T-helper 9 cell (primary cell): ENCODE measurements at places on chromosomes 2 and 18.

- DNase-seq, result no peak
Observed at GRCh38 chr2:160241251-160242137, 41.4 kb upstream of the ITGB6 start.

- DNase-seq, result no peak
Observed at GRCh38 chr2:110655701-110656100, 22.2 kb downstream of the BUB1 start.

- DNase-seq, result no peak
Observed at GRCh38 chr2:23859983-23860382, 66.9 kb downstream of the ATAD2B start.

DNA sequence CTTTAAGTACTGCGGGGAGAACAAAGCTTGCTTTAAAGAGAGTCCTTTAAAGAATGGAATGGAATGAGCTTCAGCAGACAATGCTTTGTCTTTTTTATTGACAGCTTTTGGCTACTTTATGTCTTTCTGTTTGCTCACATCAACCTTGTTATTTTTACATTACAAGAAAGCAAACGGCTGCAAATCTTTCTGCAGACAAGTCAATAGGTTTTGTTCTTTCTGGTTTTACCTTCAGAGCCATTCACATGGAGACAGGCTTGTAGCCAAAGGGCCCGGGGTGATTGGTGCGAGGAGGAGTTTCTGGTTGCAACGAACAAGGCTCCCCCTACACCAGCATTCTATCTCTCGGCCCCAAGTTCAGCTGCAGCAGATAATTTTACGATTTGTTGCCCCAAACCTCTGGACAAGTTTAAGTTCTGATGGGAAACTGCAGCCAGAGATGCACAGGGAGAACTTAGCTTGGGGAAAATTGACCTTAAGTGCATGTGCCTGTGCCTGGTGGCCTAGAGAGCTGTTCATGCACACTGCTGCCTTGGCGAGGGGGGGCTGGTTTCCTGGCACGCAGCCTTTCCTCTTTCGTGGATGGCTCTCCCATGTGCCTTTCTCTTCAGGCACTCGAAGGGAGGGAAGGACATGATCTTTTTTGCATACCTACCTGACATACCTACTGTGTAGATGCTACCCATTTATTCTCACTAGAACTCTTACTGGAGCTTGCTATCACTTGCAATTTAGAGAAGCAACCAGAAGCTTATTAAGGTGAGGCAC is 543.2 kb downstream of the DCDC2C start:
- no peak for DNase-seq

DNA sequence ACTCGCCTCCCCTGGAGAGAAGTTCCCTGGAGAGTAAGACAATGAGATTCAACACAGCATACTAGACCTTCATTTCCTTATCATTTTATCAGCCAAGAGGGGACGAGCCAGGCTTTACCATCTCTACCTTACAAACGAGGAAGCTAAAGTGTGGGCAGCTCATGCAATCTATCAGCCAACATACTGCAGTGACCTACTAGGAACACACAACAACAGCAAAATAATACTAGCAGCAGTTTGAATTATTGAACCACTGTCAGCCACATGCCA is 60.0 kb upstream of the TEX51 start:
- DNase-seq, result no peak

DNA sequence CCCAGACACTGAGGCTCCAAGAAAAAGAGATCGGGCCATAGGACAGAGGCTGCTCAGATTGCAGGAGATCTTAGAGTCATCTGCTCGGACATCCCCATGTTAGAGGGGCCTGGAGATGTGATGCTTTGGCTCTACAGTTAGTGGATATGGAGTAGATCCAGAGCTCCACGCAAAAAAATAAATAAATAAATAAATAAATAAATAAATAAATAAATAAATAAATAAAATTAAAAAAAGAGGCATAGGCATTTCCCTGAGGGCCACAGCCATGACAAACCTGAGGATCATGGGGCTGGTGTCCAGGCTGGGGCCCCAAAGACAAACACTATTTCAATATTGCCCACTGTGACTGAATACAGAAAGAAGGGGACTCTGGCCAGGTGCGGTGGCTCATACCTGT is 85.5 kb downstream of the PLB1 start:
- DNase-seq, result no peak

DNA sequence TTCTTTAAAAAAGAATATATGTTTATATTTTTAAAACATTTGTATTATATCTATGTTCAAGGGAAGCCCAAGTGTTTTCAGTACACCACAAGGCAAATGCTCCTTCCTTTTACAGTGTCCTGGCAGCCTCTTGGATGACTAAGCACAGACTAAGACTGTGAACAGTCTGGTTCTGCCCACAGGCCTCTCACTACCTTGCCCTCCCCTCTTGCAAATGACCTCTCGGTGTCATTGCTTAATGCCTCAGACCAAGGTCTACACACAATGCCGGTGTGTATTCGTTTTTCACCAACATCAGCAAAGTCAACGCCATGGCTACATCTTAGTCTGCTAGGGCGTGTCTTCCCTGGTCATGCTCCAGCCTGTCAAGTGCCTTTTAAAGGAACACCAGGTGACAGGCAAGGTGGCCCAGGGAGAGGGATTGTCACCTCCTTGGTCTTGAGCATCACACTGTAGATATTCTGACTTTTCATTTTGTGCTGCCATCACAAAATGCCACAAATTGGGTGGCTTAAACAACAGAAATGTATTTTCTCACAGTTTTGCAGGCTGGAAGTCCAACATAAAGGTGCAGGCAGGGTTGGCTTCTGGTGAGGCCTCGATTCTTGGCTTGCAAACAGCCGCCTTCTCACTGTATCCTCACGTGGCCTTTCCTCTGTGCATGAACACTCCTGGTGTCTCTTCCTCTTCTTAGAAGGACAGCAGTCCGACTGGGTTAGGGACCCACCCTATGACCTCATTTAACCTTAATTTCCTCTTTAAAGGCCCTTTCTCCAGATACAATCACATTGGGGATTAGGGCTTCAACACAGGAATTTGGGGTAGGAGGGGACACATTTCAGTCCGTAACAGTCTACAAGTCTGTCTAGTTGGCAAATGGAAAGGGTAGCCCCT is 266.5 kb downstream of the KLHL29 start:
- DNase-seq, result no peak

- DNase-seq, result no peak
Observed at GRCh38 chr2:236637686-236638569, 68.3 kb downstream of the ACKR3 start.

- DNase-seq, result no peak
Observed at GRCh38 chr2:112335600-112335999, 60.2 kb downstream of the ZC3H6 start.

DNA sequence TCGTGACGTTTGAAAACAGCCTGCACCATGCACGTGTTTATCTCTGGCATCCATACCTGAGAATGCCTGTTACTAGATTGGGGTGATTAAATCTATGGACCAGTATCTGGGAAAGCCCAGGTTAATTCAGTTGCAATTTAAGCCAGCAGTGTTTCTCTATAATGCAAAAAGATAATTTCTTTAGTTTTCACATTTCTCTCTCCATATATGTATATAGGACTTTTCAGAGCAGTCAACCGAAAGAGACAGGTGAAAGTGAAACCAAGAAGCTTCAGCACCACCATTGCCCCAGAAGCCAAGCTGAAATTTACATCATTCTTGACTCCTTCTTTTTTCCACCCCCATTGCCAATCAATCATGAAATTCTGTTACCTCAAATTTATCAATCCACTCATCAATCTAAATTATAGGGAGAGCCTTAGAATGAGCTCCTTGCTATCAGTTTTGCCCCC is 2.7 kb upstream of the LRP2 start:
- no peak for DNase-seq

- DNase-seq, result no peak
Observed at GRCh38 chr2:208179028-208179609, 10.7 kb downstream of the C2orf80 start.

DNA sequence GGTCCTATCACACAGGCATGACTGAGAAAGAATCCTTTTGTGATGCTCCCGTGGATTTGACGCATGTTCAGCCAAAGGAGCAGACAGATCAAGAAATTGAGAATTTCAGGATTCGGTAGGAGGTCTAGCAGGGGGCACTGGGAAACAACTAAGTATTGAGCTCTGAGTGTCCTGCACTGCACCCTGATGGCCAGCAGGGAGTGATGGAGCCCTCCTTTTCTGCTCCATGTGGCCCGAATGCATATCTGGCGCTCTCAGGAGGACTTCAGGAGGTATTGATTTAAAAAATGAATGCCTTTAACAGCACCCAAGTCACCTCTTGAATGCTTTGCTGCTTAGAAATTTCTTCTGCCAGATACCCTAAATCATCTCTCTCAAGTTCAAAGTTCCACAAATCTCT is 58.0 kb downstream of the ZNF519 start:
- DNase-seq, result no peak

DNA sequence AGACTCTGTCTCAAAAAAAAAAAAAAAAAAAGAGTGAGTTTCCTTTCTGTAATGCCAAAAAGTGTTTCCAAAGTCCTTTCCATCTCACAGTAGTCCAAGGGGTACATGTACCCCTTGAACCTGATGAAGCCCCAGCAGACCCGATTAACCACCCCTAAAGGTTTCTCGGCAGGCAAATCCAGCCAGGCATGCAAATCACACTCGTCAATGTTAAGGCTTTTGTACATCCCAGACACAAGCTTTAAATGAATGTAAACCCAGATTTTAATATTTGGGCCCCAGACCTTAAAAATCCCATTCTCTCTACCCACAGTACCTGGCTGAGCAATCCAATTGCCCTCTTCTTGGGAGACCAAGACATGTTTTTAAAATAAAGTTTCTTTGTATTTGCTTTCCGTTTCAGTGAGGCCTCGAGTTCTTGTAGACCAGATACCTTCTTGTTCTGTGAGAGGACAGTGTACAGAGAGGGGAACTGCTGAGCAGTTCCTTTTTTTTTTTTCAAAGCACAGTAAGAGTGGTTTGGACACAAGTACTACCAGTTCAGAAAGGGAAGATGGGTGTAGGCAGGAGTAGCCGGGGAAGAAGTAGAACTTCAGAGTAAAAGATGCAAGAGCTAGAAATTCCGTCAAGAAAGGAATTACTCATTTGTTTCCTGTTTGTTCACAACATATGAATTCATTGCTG is at the start of gene NLRC4:
Gene NLRC4, minus strand, starts transcription at position 465 of the 684 bp plus-strand sequence. CDS start 8,111 bp downstream, outside the sequence.
- DNase-seq, result no peak
